ENCODE measurements at places on chromosomes 6 and 20.
A peak's percentile ranks its signal among the peaks of the same experiment; 100 is the strongest.

DNA sequence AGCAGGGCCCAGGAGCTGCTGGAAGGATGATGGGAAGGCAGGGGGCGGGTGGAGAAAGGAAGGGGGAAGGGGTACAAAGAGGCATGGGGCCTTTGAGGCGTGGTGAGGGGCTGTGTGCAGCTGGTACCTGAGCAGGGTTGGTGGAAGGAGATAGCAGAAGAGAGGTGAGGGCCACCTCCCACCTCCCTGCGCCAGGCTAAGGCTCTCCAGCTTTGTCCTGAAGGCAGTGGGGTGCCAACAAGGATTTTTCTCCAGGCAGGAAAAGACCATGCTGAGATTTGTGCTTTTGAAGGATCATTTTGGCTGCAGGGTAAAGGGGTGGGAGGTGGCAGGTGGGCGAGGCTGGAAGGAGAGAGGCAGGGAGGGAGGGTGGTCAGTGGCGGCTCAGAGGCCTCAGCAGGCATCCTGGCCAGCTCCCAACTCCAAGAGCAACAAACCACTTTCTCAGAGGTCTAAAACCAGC is 40.8 kb downstream of the NOL4L start:
- no peak for DNase-seq

GRCh38 chr20:59664421-59664941 is 60.1 kb downstream of the PHACTR3 start:
- DNase-seq = no peak

- no peak for DNase-seq
Observed at GRCh38 chr6:116392132-116393013, 21.6 kb downstream of the DSE start.

DNA sequence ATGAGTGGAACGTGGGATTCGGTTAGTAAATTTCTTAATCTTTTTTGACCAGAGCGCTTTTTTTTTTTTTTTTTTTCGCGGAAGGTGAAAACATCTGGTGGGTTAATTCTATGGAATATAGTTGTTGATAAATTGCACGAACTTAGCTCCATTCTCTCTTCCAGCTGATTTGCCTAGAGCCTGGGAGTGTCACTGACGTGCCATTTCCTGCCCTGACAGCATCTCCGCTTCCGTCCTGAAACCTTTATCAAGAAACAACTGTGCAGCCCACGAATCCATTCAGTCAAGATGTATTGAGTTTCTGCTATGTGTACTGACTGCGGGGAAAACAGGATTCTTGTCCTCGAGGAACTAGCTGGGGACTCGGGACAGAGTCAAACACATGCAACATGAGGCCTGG is 59.5 kb upstream of the TGM3 start:
- DNase-seq = no peak

GRCh38 chr6:15658181-15658744 is 4.6 kb downstream of the DTNBP1 start:
- DNase-seq = no peak

DNA sequence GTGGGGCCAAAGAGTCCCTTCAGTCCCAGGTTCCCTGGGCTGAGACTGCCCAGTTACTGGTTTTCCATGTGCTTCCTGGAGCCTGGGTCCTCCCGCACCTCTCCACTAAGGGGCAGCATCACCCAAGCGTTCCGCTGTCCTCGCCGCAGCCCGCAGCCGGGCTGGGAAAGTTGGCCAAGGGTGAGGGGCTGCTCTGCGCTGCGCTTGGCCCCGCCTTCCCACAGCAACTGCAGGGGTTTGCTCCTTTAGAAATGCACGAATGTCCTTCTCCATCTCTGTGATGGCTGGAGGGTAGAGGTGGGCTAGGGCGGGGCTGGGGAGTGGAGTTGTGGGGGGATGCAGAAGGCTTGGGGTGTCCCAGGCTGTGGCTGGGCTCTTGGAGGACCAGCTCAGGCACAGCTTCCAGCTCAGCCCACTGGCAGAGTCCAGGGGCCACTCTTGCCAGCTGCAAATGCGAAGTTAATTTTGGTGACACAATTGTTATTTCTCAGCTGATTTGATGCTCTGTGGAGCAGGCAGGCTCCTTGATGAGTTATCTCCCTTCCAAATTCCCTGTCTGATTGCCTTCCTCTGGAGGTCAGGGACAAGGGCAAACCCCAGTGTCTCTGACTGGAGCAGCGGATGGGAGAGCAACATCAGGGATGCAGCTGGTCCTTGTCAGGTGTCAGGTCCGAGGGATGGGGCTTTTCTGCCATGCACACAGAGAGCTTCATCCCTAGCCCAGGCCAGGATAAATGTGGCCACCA is 63.2 kb downstream of the NOL4L start:
- DNase-seq = peak; percentile 49

DNA sequence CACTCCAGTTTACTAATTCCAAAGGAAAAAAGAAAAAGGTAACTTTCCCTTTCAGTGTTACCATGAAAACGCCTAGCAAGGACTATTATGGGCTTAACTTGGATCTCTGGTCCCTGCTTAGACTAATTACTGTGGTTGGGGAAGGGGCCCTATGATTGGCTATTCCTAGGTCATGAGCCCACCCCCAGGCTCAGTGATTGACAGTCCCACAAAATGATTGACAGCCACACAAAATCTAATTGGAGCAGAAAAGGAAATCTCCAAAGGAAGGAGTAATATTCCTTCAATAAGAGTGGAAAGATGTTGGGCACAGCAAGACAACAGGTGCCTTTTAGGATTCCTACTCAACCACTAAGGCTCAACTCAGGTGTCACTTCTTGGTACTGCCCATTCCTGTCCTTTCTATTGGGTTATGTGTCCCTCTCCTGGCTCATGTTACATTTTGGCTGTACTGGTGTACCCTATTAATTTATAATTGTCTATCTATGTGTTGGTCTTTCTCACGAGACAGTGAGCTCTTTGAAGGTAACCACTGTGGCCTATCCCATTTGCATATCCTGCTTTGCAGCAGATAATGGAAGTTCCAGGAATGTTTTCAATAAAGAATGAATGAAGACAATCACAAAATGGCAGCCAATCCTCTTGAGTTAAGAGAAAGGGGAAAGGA is 5.5 kb upstream of the UTRN start:
- no peak for DNase-seq

GRCh38 chr20:38806855-38807655 is 1.6 kb downstream of the PPP1R16B start:
- no peak for DNase-seq

DNA sequence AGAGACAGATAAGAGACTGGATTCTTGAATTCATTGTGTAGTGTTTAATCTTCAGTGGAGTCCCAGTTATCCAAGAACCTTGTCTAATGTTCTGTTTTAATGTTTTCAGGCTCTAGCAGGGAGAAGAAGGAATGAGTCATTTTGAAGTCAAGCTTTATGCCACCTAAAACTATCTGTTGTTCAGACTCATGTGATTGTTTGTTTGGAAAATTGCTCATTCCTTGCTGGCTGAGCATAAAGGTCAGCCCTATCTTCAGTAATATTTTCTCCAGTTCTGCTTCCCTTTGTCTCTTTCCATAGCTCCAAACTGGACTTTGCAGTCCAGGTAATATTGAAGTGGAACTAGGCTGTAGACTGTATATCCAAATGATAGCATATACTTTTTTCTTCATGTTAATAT is 34.2 kb downstream of the CLVS2 start:
- DNase-seq = no peak

GRCh38 chr6:129257196-129257595 is 374.3 kb downstream of the LAMA2 start:
- no peak for DNase-seq

DNA sequence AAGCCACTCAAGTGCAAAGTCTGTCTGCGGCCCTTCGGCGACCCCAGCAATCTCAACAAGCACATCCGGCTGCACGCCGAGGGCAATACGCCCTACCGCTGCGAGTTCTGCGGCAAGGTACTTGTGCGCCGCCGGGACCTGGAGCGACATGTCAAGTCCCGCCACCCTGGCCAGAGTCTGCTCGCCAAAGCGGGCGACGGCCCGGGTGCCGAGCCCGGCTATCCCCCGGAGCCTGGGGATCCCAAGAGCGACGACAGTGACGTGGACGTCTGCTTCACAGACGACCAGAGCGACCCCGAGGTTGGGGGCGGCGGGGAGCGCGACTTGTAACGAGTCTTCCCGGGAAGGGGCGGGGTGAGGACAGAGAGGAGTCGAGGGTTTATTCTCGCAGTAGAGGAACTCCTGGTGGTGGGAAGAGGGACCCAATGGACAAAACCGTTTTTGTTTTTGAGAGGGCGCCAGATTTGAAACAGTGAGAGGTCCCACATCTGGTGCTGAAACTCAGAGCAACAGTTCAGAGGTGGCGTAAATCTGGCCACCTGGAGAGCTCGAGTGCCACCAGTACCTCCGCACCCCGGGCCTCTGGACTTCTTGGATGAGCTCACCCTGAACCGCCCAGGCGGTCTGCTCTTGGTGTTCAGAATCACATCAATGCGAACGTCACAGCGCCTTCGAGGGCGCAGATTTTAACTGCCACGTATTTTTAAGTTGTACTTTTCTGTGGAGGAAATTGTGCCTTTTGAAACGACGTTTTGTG is 8.0 kb downstream of the PRDM13 start:
- DNase-seq = no peak

GRCh38 chr6:30887901-30888815 is 3.8 kb downstream of the DDR1 start:
- no peak for DNase-seq

DNA sequence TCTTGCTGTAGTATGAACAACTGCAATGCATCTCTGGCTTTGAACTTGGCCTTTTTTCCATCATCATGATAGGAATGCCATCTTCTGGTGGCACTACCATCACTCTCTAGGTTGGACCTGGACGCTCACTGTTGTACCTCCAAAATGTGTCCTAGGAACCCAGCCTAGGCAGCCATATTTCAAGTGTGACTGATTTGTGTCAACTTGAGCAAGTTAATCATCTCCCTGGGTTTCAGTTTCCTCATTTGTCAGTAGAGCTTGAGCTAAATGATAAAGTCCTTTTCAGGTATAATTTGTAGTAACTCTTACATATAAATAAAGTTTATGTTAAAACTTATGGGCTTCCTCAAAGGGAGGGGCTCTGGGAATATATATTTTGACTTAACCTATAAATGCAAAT is 241.7 kb upstream of the CEP162 start:
- DNase-seq = no peak

DNA sequence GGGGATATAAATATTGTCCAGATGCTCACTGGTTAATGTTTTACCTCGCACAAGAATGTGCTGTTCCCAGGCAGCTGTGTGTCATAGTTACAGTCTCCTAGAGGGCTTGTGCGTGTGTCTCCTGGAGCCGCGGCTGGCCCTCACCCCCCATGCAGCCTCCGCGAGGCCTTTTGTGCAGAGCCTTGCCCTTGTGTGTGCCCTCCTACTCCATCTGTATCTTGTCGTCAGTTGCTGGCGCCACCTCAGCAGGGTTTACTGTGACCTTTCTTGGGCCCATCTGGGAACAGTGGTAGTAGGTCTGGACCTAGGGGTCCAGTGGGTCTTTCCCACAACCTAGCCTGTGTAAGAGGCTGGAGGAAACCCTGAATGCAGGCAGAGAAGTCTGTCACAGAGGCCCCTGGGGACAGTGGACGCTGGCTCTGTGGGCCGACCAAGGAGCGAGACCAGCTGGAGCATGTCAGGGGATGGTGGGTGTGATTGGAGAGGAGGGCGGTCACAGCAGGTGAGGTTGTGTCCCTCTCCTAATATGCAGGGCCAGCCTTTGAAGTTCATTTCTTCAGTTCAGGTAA is 35.2 kb downstream of the PPP1R14C start:
- DNase-seq = peak; percentile 41

DNA sequence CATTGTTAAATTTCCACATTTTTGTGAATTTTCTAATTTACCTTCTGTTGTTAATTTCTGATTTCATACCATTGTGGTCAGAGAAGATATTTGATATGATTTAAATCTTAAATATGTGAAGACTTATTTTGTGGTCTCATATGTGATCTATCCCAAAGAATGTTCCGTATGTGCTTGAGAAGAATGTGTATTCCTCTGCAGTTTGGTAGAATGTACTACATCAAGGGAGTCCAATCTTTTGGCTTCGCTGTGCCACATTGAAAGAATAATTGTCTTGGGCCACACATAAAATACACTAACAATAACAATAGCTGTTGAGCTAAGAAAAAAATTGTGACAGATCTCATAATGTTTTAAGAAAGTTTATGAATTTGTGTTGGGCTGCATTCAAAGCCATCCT is 176.2 kb upstream of the PRND start:
- no peak for DNase-seq

- DNase-seq = no peak
Observed at GRCh38 chr20:3543901-3544507, 73.2 kb downstream of the ATRN start.

DNA sequence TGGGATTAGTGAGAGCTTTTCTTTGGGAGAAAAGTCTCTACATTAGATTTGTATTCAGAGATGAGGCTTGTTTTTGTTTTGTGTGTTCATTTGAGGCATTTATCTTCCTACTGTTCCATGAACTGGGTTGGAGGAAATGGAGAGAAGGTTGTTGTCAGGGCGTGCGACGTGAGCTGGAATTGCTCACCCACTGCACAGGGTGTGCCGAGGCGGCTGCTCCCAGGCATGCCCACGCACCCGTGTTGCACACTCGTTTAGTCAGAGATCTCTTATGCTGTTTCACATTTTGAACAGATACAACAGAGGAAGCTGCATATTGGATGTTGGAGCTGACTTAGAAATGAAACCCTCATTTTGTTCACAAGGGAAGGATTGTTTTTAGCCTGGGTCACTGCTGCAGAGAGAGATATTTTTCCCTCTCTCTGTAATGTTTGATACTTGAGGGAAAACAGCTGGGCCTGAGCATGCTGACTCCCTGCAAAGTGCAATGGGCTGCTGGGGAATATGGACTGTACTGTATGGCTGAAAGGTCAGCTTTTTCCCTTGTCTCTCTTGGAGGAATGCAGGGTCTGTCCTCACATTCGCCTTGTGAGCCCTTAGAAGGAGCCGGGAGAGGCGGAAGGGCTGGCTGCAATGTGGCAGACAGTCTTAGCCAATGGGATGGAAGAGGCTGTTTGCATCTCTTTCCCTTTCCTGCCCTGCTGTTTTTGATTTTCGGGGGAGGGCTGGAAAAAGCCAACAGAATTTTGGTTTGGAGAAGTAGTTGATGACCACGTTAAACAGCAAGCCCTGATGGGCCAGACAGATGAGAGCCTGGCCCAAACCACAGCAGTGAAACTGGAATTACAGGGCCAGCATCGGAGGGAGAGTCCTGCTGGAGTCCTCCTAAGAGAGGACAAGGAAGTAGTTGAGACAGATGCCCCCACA is 170.8 kb downstream of the SASH1 start:
- DNase-seq = no peak

- no peak for DNase-seq
Observed at GRCh38 chr6:5353971-5354370, 92.7 kb downstream of the FARS2 start.

- no peak for DNase-seq
Observed at GRCh38 chr6:13548500-13549210, 25.7 kb upstream of the SIRT5 start.

DNA sequence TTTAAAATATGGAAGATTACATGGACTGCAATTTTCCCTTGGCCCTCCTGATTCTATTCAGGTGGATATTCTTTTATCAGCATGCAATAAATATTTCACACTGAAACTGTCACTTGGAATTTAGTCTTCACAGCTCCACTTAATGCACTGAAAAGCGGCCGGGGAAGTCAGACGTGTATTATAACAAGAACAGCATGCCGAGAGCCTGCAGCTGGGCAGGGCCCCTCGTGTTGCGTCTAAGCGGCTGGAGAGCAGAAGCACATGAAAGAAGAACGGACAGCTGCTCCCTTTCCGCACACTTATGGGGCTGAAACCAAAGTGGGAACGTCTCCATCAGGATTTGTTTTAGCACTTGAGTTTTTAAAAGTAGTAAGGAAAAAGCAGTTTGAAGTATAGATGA is 57.2 kb downstream of the LYRM4 start:
- peak; percentile 34 for DNase-seq

- DNase-seq = no peak
Observed at GRCh38 chr6:165059032-165059431, 250.4 kb downstream of the C6orf118 start.

- no peak for DNase-seq
Observed at GRCh38 chr6:165820934-165821333, 157.9 kb upstream of the PDE10A start.

Measured in left ventricle myocardium inferior (tissue), 1 donor.